ENCODE measurements at places on chromosomes 5 and 9. TPM values are rescaled to one million over a fixed set of nuclear protein-coding genes. Genes with fewer than 3 reads are reported as not detected.

PRR16 gene
- not detected for total RNA-seq

SETX gene
- 59.7 TPM for total RNA-seq

CCDC127 gene
- total RNA-seq = 6.4 TPM

FOXD4L3 gene
- total RNA-seq = not detected

TMEM232 gene
- total RNA-seq = 0.43 TPM

CCDC180 gene
- 3.4 TPM for total RNA-seq

KCNV2 gene
- not detected for total RNA-seq

IFNA21 gene
- total RNA-seq = not detected

SVEP1 gene
- total RNA-seq = not detected

FOXD4L5 gene
- total RNA-seq = 0.18 TPM

SLC46A2 gene
- not detected for total RNA-seq

SH3GLB2 gene
- total RNA-seq = 104 TPM

IL4 gene
- total RNA-seq = 0.55 TPM

LHX3 gene
- total RNA-seq = not detected

SEC16A gene
- 59.0 TPM for total RNA-seq

MZB1 gene
- 7.8 TPM for total RNA-seq

Data from activated naive CD4-positive, alpha-beta T cell treated with anti-CD3 and anti-CD28 coated beads, Interleukin-2, amount 10 ng/mL, durations not matched to agents 5 hours and 36 hours (primary cell).